ENCODE measurements at places on chromosomes 6 and 20. TPM values are rescaled to one million over a fixed set of nuclear protein-coding genes. Genes with fewer than 3 reads are reported as not detected.

- H3K4me3 ChIP-seq, result no peak overlapping the region
- DNase-seq, result no peak
- H3K4me1 ChIP-seq, result no peaks in the 10 kb centered on the region
- no peaks in the 10 kb centered on the region for H3K36me3 ChIP-seq
These were observed 329.1 kb downstream of the SAMD5 start for GRCh38 chr6:147837540-147837939.

DNA sequence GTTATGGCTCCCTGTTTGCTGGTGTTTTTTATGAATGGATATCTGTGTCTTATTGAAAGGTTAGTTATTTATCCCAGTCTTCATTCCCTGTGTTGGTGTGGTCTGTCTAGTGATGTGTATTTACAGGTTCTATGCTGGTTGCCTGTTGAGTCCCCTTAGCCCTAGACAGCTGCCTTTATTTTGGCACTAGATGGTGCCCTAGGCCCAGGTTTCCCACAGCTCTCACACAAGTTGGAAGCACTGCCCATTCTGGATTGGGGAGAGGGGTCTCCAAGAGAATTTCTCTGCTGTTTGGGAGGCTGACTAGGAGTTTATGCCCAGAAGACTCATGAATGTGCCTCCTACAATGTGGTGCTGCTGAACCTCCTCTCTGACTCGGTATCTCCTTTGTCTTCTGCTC is 12.4 kb downstream of the GRM1 start:
- no peak overlapping the region for H3K4me3 ChIP-seq
- peak; percentile 6 for DNase-seq
- no peak overlapping the region for H3K27ac ChIP-seq
- no peaks in the 10 kb centered on the region for H3K4me1 ChIP-seq
- H3K36me3 ChIP-seq, result no peaks in the 10 kb centered on the region

DNA sequence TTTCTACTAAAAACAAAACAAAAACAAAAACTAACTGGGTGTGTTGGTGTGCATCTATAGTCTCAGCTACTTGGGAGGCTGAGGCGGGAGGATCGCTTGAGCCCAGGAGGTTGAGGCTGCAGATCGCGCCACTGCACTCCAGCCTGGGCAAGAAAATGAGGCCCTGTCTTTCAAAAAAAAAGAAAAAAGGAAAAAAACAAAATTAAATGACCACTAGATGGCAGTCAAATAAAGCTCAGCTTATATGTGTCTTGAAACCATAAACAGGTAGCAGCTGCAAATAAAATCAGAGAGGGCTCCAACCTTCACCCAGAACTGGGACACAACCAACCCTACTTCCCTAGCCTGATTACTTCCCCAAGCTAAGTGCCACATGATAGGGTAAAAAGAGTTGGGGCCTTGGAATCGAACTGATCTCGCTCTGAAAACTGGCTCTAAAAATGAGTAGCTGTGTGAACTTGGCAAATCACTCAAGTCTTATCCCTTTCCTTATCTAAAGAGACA is 67.1 kb upstream of the ADGRF4 start:
- no peak overlapping the region for H3K4me3 ChIP-seq
- H3K27me3 ChIP-seq, result no peaks in the 10 kb centered on the region
- DNase-seq, result peak; percentile 30
- H3K27ac ChIP-seq, result no peak overlapping the region

- DNase-seq, result peak; percentile 14
- no peaks in the 10 kb centered on the region for H3K36me3 ChIP-seq
- peaks cover 2% of the 10 kb centered on the region for H3K27me3 ChIP-seq
- H3K27ac ChIP-seq, result no peak overlapping the region
- no peaks in the 10 kb centered on the region for H3K4me1 ChIP-seq
- no peak overlapping the region for H3K4me3 ChIP-seq
These were observed 7.9 kb upstream of the TBPL1 start for GRCh38 chr6:133945158-133945557.

GRCh38 chr6:30972816-30973215 is 10.7 kb upstream of the MUC21 start:
- H3K4me3 ChIP-seq, result no peak overlapping the region
- no peaks in the 10 kb centered on the region for H3K36me3 ChIP-seq
- no peak overlapping the region for H3K27ac ChIP-seq
- DNase-seq, result no peak
- no peaks in the 10 kb centered on the region for H3K4me1 ChIP-seq

- no peaks in the 10 kb centered on the region for H3K27me3 ChIP-seq
- H3K4me1 ChIP-seq, result peaks cover 20% of the 10 kb centered on the region
- H3K36me3 ChIP-seq, result no peaks in the 10 kb centered on the region
- DNase-seq, result no peak
These were observed 9.1 kb upstream of the ARMC2 start for GRCh38 chr6:108839083-108839642.

DNA sequence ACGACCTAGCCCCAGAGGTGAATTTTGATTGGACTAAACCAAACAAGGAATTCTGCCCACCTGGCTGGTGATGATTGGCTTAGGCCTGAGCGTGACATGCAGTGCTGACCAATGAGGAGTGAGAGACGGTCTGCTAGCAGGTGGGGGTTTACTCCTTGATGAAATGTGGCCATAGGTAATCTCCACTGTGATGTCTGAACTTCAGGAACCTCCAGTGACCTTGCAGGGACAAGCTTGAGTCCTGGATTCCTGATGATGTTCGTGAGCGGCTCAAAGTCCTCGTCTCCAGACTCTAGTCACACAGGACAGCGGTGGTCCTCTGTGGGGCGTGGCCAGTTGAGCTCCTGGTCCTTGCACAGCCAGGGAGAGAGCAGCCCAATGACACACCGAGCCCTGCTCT is 8.4 kb downstream of the VSX1 start:
- H3K36me3 ChIP-seq, result no peaks in the 10 kb centered on the region
- H3K27ac ChIP-seq, result no peak overlapping the region
- no peak for DNase-seq
- peaks cover 14% of the 10 kb centered on the region for H3K4me1 ChIP-seq
- H3K4me3 ChIP-seq, result no peak overlapping the region

GRCh38 chr6:118810420-118811027 is 83.4 kb upstream of the ASF1A start:
- peaks cover 57% of the 10 kb centered on the region for H3K4me1 ChIP-seq
- H3K27me3 ChIP-seq, result no peaks in the 10 kb centered on the region
- H3K27ac ChIP-seq, result peak overlapping the region; percentile 81
- DNase-seq, result peak; percentile 77

- DNase-seq, result no peak
- no peak overlapping the region for H3K27ac ChIP-seq
- H3K27me3 ChIP-seq, result no peaks in the 10 kb centered on the region
- H3K4me3 ChIP-seq, result no peak overlapping the region
These were observed 551.0 kb upstream of the BTBD3 start for GRCh38 chr20:11366660-11367059.

DNA sequence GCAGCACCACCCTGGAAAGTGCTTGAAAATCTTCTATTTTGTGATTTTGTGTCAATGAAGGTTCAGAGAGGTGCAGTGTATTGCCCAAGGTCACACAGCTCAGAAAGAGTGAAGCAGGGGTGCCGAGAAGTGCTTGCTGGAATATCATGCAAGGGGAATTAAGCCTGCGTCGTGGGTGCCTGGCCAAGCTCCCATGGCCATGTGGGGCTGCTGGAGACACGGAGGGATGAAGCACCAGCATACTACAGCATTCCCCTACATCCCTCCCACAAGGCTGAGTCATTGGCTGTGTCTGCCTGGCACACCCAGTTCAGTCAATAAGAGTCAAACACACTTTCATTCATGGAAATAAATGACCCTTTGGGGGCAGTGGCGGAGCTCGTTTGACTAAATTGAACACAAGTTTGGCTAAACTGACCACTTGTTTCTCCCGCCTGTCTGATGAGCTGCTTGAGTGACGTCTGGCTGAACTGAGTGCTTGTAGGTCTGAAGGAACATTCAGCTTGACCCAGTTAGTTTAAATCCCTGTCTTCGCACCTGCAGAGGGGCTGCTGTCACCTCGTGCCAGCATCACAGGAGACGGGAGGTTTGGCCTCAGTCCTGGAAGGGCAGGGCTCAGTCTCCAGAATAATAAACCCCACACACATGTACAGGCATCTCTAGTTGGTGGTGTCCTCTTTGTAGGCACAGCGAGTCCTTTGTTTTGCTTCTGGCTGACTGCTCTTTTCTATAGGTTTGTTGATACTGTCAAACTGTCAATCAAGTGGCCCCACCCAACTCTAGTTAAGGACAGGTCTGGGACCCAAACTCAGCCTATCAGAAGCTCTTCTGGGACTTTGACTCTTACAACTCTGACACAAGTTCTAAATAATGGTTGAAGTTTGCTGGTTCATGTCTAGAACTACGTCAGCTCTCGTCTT is 8.4 kb upstream of the TGM2 start:
- H3K36me3 ChIP-seq, result no peaks in the 10 kb centered on the region
- no peak for DNase-seq
- peaks cover 3% of the 10 kb centered on the region for H3K4me1 ChIP-seq
- no peak overlapping the region for H3K27ac ChIP-seq
- H3K27me3 ChIP-seq, result peaks cover 11% of the 10 kb centered on the region

DNA sequence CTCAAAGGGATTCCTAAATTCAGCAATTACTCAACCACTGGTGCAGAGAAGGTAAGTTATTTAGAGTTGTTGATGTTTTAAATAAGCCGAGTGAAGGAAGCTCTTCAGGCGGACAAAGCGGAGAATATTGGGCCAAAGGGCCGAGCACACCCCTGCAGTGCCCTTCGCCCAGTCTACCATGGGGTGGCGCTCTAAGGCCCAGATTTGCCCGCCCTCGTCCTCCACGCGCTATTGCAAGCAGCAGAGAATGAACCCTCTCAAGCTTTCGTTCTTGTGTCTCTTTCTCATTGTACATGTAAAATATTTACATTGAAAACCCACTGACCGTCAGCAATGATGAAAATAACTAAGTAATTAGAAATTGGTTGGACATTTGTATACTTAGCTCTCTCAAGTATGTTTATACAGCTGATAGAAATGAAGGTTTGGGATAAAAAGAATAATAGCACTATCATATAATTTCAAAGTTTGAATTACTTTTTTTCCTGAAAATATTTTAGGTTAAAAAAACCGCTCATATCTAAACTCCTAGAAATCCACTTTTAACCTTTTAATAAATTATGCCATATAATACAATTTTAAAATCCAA is 195.0 kb upstream of the CEP162 start:
- no peaks in the 10 kb centered on the region for H3K4me1 ChIP-seq
- peak; percentile 60 for DNase-seq
- no peak overlapping the region for H3K27ac ChIP-seq
- H3K4me3 ChIP-seq, result no peak overlapping the region
- no peaks in the 10 kb centered on the region for H3K36me3 ChIP-seq

- H3K4me3 ChIP-seq, result no peak overlapping the region
- peaks cover 20% of the 10 kb centered on the region for H3K4me1 ChIP-seq
- no peaks in the 10 kb centered on the region for H3K36me3 ChIP-seq
- no peak overlapping the region for H3K27ac ChIP-seq
These were observed 3.7 kb upstream of the BEND6 start for GRCh38 chr6:56951049-56951831.

DNA sequence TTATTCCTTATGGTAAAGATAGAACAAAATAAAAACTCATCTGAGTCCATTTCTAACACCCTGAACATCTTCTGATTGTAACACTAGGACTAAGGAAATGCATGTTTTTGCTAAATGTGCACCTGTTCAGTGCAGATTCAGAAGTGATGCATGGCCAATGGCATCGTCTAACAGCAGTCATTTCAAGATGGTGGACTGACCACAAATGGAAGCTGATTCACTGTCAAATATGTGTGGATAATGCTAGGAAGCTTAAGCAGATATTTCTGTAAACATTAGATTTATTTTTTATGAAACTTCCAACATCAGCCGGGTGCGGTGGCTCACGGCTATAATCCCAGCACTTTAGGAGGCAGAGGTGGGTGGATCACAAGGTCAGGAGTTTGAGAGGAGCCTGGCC is 394.8 kb downstream of the SAMD5 start:
- no peak for DNase-seq
- H3K4me3 ChIP-seq, result no peak overlapping the region
- H3K4me1 ChIP-seq, result no peaks in the 10 kb centered on the region
- H3K27ac ChIP-seq, result no peak overlapping the region
- H3K36me3 ChIP-seq, result no peaks in the 10 kb centered on the region

GRCh38 chr6:105389543-105389942 is 13.3 kb downstream of the PREP start:
- no peaks in the 10 kb centered on the region for H3K27me3 ChIP-seq
- no peak overlapping the region for H3K27ac ChIP-seq
- H3K36me3 ChIP-seq, result peaks cover 25% of the 10 kb centered on the region
- H3K4me1 ChIP-seq, result peaks cover 5% of the 10 kb centered on the region
- DNase-seq, result no peak

GRCh38 chr6:168609026-168609685 is 168.2 kb downstream of the SMOC2 start:
- H3K27me3 ChIP-seq, result peaks cover 4% of the 10 kb centered on the region
- no peak overlapping the region for H3K4me3 ChIP-seq
- no peaks in the 10 kb centered on the region for H3K4me1 ChIP-seq
- no peak for DNase-seq
- H3K36me3 ChIP-seq, result no peaks in the 10 kb centered on the region

GRCh38 chr6:137358273-137358672 is 135.9 kb downstream of the OLIG3 start:
- no peak overlapping the region for H3K4me3 ChIP-seq
- H3K27me3 ChIP-seq, result peaks cover 3% of the 10 kb centered on the region
- H3K36me3 ChIP-seq, result no peaks in the 10 kb centered on the region
- no peak for DNase-seq
- no peak overlapping the region for H3K27ac ChIP-seq
- H3K4me1 ChIP-seq, result peaks cover 18% of the 10 kb centered on the region

- H3K4me3 ChIP-seq, result no peak overlapping the region
- no peaks in the 10 kb centered on the region for H3K4me1 ChIP-seq
- H3K27me3 ChIP-seq, result no peaks in the 10 kb centered on the region
- no peak overlapping the region for H3K27ac ChIP-seq
- DNase-seq, result no peak
- H3K36me3 ChIP-seq, result no peaks in the 10 kb centered on the region
These were observed 70.0 kb downstream of the PTPRT start for GRCh38 chr20:43119720-43120119.

- no peak overlapping the region for H3K27ac ChIP-seq
- no peaks in the 10 kb centered on the region for H3K4me1 ChIP-seq
- no peaks in the 10 kb centered on the region for H3K36me3 ChIP-seq
These were observed 102.6 kb downstream of the SPTLC3 start for GRCh38 chr20:13111249-13111911.

GRCh38 chr20:13788167-13788834 is 3.5 kb downstream of the NDUFAF5 start:
- peaks cover 33% of the 10 kb centered on the region for H3K36me3 ChIP-seq
- H3K4me1 ChIP-seq, result peaks cover 27% of the 10 kb centered on the region
- H3K27me3 ChIP-seq, result no peaks in the 10 kb centered on the region
- no peak overlapping the region for H3K27ac ChIP-seq

- H3K4me1 ChIP-seq, result no peaks in the 10 kb centered on the region
- no peak overlapping the region for H3K4me3 ChIP-seq
- no peaks in the 10 kb centered on the region for H3K36me3 ChIP-seq
- no peak overlapping the region for H3K27ac ChIP-seq
- no peak for DNase-seq
These were observed 64.2 kb upstream of the SLC35B3 start for GRCh38 chr6:8499540-8499939.

Gene KCNQ2
- total RNA-seq, result not detected

Gene DDX43
- 0.66 TPM for total RNA-seq

Gene CD109
- total RNA-seq, result 15.8 TPM

Gene RPS6KA2
- total RNA-seq, result 10.9 TPM

Gene APCDD1L
- not detected for total RNA-seq

Gene KIAA0408
- 2.6 TPM for total RNA-seq

Gene PTCHD4
- not detected for total RNA-seq

Gene AGPAT4
- total RNA-seq, result 4.7 TPM

Gene LY6G6C
- total RNA-seq, result not detected

Gene SLC35D3
- not detected for total RNA-seq

Gene C6orf132
- total RNA-seq, result 0.14 TPM

Gene HACE1
- 15.7 TPM for total RNA-seq

Gene FAM83B
- not detected for total RNA-seq

Gene PFDN6
- total RNA-seq, result 65.4 TPM

Gene OLIG3
- total RNA-seq, result not detected

Gene AGER
- total RNA-seq, result 28.0 TPM

Gene CST1
- not detected for total RNA-seq

Gene FIG4
- total RNA-seq, result 17.5 TPM

Gene ULBP3
- total RNA-seq, result 0.46 TPM
